ENCODE measurements at places on chromosomes 2 and 18.

- DNase-seq, result peak; percentile 68
Observed at GRCh38 chr2:241858206-241859016, at the start of gene PDCD1. PDCD1 (minus strand) TSS chr2:241858894; CDS start chr2:241858838, 56 bp downstream.

- DNase-seq, result no peak
Observed at GRCh38 chr18:21177822-21178221, 64.2 kb upstream of the GREB1L start.

DNA sequence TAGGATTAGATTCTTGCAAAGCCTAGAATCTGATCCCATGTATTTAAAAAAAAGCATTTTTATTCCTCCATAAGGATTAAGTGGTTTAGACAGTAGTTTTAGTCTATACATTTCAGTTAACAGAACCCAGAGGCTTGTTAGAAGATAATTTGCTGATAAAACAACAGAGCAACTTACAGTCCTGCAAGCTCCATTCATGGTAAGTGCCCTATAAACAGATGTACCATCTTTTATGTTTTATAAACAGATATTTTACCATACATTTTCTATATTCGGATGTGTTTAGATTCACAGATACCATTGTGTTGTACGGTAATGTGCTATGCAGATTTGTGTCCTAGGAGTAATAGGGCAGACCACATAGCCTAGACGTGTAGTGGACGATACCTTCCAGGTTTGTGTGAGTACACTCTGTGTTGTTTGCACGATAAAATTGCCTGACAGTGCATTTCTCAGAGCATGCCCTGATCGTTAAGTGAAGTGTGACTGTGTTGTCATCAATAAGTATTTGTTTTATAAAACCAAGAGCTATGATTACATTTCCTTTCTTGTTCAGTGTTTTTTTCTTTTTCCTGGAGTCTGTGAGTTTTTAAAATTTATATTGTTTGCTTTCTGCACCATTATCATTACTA, 54.2 kb downstream of the CERS6 start:
- DNase-seq, result no peak

DNA sequence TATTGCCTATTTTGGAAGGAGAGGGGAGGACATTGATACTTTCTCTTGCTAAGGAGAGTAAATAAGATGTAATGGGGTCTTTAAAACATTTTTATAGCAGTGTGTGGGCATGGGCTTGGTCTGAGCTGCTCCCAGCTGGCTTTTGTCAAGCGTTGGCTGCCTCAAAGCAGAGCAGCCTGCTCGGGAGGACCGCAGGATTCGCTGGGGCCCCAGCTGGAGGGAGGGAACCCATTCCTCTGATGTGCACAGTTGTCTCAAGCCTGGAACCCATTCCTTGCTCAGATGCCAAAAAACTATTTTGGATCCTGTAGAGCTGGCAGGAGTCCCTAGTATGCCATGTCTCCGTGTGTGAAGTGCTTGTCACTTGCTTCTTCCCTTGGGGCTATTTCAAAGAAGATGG, 59.4 kb upstream of the RMDN2 start:
- no peak for DNase-seq

DNA sequence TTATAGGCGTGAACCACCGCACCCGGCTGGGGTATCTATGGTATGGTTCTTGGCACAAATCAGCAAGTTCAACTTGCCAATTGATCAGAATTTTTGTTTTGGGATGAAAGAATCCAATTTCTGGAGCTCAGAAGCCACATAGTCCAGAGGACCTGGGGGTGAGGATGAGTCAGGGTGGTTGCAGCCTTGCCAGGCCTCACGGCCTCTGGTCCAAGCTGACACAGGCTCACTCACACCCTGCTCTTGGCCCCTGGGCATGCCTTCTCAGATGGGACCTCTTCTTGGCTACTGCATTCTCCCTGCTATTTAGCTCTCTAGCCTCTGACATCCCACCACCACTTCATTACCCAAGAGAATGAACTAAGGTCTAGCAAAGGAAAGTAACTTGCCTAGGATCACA, 16.3 kb downstream of the CAPG start:
- no peak for DNase-seq

- peak; percentile 69 for DNase-seq
Observed at GRCh38 chr2:238231251-238231793, 8.5 kb downstream of the HES6 start.

GRCh38 chr2:60104514-60105505, 448.6 kb downstream of the BCL11A start:
- no peak for DNase-seq

- DNase-seq, result no peak
Observed at GRCh38 chr2:41927581-41928264, 120.1 kb upstream of the PKDCC start.

DNA sequence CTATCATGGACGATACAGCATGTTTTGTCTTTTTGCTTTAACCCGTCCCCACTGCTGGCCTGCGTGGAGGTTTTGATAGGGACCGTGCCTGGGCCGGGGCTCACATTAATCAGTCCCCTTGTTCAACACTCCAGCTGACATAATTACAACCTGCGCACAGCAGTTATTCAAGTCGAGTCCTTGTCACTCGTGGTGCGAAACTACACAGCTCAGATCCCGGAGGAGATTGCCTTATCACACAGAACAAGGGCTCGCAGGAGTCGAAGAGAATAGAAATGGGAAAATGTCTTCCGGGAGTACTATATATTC, 304.4 kb downstream of the ZNF407 start:
- no peak for DNase-seq

GRCh38 chr2:70044290-70045040, 42.8 kb upstream of the PCBP1 start:
- DNase-seq, result no peak

- no peak for DNase-seq
Observed at GRCh38 chr2:9074930-9075329, 71.4 kb upstream of the MBOAT2 start.

- no peak for DNase-seq
Observed at GRCh38 chr18:69974365-69974764, 26.7 kb upstream of the CD226 start.

GRCh38 chr18:9731380-9731779, 23.3 kb downstream of the RAB31 start:
- DNase-seq, result no peak

GRCh38 chr18:50661013-50661412, 101.1 kb downstream of the MAPK4 start:
- DNase-seq, result no peak

DNA sequence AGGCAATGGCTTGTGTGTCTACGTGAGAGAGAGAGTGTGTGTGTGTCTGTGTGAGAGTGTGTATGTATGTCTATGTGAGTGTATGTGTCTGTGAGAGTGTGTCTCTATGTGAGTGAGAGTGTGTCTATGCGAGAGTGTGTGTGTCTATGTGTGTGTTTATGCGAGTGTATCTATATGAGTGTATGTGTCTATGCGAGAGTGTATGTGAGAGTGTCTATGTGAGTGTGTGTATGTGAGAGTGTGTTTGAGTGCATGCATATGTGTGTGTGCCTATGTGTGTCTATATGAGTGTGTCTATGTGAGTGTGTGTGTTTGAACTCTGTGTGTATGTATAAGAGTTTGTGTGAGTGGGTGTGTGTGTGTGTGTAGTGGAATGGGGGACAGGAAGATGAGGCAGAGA, 9.8 kb upstream of the GNLY start:
- DNase-seq, result no peak

GRCh38 chr2:84811839-84812431, 68.9 kb downstream of the TRABD2A start:
- DNase-seq, result no peak

GRCh38 chr2:20534913-20535801, 88.3 kb downstream of the RHOB start:
- no peak for DNase-seq

- no peak for DNase-seq
Observed at GRCh38 chr2:237315170-237315828, 98.7 kb downstream of the COL6A3 start.

GRCh38 chr2:37993143-37993542, 68.1 kb downstream of the RMDN2 start:
- no peak for DNase-seq

DNA sequence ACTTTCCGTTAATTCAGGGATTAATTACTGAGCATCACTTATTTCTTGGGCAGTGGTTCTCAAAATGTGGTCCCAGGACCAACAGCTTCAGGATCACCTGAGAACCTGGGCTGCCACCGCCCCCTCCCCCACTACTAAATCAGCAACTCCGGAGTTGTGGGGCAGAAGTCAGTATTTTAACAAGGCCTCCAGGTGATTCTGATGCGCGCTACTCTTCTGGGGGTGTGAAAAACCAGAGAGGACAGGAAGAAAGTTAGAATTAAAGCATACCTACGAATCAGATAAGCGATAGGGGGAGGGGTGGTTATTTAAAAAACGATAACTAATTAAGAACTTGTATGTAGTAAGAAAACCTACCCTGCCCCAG, 319 bp downstream of the ZSCAN30 start:
- DNase-seq, result no peak

DNA sequence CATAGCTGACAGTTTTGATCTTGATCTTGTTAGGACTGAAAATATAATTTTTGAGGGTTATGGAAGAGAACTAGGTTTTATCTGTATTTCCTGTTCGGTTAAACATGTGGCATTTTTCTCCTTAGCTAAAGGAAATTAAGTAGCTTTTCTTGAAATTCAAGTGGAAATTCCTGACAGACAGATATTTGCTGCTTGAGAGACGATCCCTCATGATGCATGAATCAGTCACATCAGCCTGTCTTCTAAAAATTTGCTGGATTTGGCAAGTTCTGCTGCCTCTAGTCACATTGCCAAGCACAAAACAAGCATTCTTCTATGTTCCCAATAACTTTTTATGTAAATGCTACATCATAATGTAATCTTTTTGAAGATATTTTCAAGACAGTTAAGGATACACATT, 201.8 kb upstream of the ATP5MC3 start:
- no peak for DNase-seq

- no peak for DNase-seq
Observed at GRCh38 chr2:3840611-3841155, 137.3 kb downstream of the DCDC2C start.

- DNase-seq, result no peak
Observed at GRCh38 chr18:51692612-51693011, 495.1 kb upstream of the MEX3C start.

- DNase-seq, result no peak
Observed at GRCh38 chr2:225937625-225938187, 538.2 kb downstream of the NYAP2 start.

- no peak for DNase-seq
Observed at GRCh38 chr2:204346906-204347305, 198.4 kb upstream of the PARD3B start.

GRCh38 chr2:127592761-127593227, 53.2 kb upstream of the GPR17 start:
- DNase-seq, result no peak

DNA sequence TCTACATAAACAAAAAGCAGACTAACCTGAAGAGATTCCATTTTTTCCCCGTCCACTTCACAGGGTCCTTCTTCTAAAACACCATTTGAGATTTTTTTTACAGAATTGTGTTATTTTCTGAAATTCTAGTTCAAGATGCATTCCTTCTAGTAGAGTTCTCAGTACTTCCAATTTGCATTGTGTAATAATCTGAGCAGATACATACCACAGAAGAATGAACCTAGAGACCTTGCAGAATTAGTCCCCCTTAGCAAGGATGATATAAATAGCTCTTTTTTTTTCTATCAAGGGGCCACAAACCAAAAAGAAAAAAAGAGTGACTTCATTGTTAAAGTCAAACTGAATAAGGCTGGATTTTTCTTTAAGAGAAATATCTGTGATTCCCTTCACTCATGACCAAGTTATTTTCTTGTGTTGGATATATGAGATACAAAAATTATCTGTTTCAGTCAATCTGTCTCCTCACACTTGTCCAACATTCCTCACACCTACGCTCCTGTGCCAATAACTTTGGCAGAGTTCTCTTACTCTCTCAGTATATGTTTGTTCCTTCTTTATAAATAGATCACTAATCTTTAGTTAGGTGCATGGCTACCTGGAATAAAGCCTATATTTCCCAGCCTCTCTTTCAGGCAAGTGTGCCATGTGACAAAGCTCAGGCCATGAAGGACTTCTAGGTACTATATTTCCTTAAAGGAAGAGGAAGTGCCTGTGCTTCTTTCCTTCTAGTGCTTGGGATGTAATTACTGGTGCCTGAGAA, 183.5 kb downstream of the ZNF385B start:
- no peak for DNase-seq

- DNase-seq, result no peak
Observed at GRCh38 chr18:649341-649740, 8.1 kb upstream of the TYMS start.

GRCh38 chr2:28776471-28776870, 24.8 kb downstream of the PPP1CB start:
- DNase-seq, result no peak

- DNase-seq, result no peak
Observed at GRCh38 chr2:113407446-113408099, 29.9 kb upstream of the ZNG1B start.

- DNase-seq, result no peak
Observed at GRCh38 chr2:187924293-187924692, 367.4 kb upstream of the GULP1 start.

DNA sequence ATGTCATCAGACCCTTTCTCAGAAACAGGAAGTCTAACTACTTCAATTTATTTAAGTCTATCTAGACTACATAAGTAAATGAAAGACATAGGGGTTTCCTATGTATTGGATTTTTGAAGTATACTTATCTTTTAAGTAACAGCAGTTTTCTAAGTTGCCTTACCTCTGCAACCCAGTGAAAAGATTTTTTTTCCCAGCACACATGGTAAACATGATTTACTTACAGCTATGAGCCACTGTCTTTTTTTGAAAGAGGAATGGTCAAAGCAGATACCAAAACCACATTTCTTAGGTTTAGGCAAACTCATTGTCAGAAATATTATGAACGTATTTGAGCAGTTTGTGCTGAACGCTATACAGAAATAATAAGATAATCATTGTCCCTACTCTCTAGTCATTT, 78.7 kb upstream of the OTX1 start:
- no peak for DNase-seq

DNA sequence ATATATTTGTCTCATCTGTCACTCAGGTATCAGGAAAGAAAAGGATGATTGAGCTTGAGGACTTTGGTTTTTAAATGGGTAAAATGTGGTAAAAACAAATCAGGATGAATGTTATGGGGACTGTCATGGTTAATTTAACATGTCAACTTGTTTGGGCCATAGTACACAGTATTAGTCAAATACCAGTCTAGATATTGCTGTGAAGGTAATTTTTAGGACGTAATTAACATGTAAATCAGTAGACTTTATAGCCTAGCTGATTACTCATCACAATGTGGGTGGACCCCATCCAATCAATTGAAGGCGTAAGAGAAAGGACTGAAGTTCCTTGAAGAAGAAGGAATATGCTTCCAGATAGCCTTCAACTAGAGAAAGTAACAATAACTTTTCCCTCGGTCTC, 275.7 kb upstream of the ZNF804A start:
- no peak for DNase-seq

DNA sequence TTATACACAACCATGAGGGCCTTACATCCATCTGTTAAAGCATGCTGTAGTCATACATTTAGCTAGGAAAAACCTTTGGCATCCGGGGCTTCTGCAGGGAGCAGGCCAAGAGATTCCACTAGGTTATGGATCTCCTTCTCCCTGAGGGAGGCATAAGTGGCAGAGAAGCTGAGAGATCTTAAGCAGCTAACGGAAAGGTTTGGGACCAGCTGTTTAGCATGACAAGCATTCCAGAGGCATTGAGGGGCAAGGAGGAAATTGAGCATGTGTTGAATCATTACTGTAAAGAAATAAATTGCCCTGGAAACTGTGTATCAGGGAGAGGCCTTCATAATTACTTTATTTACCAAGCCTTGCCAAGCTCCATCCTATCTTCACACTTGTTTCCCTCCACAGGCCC, 643.1 kb downstream of the CNTNAP5 start:
- DNase-seq, result no peak

- DNase-seq, result no peak
Observed at GRCh38 chr18:66994790-66995189, 390.9 kb upstream of the CDH19 start.

GRCh38 chr2:214244847-214245246, 166.0 kb upstream of the VWC2L start:
- DNase-seq, result no peak

Measured in stimulated activated CD8-positive, alpha-beta memory T cell treated with anti-CD3 and anti-CD28 coated beads, Interleukin-4, amount 100 ng/mL, for 24 hours (primary cell).